ENCODE measurements at places on chromosomes 11 and 22.

- DNase-seq, result no peak
These were observed 235.3 kb downstream of the CTTN start for GRCh38 chr11:70633610-70634009.

GRCh38 chr11:47033439-47033838 lies 96.9 kb downstream of the CSTPP1 start:
- no peak for DNase-seq

GRCh38 chr11:85313741-85314140 lies 313.4 kb downstream of the DLG2 start:
- DNase-seq, result no peak

GRCh38 chr11:8814923-8815240 lies 96.1 kb upstream of the AKIP1 start:
- no peak for DNase-seq

GRCh38 chr22:31629741-31630184 lies 32.3 kb downstream of the PISD start:
- DNase-seq, result no peak

- DNase-seq, result peak; percentile 42
These were observed 6.2 kb upstream of the IGSF22 start for GRCh38 chr11:18731949-18732821.

DNA sequence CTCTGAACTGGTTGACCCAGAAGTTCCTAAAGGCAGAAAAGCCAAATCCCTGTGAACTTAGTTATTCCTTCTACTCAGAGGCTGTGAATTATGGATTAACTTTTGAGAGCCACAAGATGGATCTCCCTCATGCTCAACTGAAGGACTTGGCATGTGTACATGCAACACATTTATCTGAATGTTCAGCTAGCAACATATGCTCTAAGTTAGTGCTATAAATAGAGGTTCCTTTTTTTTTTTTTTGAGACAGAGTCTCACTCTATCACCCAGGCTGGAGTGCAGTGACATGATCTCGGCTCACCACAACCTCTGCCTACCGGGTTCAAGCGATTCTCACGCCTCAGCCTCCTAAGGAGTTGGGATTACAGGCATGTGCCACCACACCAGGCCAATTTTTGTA lies 40.1 kb downstream of the EIF4ENIF1 start:
- DNase-seq, result no peak

GRCh38 chr11:65863889-65864705 lies 3.9 kb downstream of the MUS81 start:
- DNase-seq, result no peak

DNA sequence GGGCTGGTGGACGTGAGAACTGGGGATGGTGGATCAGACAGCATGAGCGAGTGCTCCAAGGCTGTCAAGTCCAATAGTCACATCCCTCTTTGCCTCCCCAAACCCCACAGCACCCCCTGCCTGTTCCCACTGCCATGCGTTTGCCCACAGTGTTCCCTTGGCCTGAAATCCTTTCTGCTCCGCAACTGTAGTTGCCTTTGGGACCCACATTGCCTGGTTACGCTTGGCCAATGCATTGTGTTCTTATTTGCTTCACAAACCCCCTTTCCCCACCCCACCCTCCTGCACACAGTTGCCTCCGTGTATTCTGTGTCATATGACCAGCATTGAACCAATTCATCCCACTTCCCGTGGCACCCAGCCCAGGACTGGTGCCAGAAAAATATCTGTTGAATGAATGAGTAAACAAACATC lies 2.1 kb upstream of the KIAA0930 start:
- DNase-seq, result peak; percentile 71

DNA sequence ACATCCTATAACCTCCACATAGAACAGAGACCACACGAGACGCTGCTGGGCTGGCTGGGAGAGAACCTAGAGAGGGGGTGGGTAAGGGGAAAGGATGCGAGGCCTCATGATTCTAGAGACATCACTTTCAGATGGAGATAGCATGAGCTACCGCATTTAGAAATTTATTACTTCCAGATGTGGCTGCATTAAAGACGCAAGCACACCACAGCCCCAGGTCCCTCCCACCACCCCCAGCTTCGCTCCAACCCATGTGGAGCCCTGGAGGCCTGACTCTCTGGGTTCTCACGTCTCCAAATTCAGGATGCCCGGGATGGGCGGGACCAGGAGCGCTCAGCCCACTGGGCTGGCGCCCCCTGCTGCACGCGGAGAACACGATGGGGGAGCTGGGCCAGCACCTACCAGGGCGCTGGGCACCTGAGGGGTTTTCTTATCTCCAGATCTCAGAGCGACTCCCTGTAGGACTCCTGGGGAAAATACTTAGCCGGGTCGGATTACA lies 13.6 kb downstream of the MRPL21 start:
- DNase-seq, result no peak

- no peak for DNase-seq
These were observed 754.2 kb downstream of the FAM181B start for GRCh38 chr11:81979448-81979847.

DNA sequence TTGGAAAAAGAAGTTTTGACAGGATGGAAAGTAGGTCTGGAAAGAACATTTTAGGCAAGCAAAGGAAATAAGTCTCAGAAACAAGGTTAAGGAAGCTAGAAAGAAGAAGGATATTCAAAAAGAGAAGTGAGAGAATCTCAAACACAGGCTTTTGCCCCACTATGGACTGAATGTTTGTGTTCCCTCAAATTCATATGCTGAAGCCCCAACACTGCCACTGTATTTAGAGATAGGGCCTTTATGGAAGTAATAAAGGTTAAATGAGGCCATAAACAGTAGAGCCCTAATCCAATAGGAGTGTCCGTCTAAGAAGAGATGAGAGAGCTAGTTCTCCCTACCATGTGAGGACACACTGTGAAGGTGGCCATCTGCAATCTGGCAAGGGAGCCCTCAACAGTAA lies 20.6 kb upstream of the RPS13 start:
- peak; percentile 52 for DNase-seq

DNA sequence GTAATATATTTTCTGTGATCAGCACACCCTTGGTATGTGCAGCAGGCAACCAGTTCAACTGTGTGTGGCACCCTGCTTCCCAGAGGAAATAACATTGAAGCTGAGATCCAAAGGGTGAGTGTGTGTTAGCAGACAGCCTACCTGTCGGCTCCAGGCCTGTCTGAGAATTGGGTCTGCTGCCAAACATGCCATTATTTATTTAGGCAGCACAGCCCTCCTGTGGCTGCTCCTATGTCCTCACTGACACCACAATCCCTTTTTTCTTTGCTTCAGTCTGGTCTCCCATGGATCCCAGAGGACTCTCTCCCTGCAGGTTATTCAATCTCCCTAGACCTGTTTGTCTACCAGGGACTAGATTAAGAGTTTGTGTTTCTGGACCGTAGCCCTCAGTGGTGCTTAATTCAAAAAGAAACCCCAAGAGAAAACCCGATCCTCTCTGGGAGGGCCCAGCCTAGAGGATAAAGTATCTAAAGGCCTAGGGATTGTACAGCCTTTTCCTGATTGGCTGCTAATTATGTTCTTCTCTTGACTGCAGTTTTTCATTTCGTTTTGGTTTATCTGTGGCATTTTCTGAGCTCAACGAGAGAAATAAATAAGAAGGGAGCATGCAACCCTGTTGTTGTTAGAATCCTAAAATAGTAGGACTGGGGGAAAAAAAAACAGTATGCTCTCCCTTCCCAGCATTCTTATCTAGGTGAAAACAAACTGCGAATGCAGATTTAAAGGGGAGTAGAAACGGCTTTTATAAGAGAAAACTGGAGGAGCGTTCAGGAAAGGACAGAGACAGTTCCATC lies 24.1 kb downstream of the KCNE3 start:
- no peak for DNase-seq

GRCh38 chr22:43624144-43624998 lies 187.7 kb downstream of the EFCAB6 start:
- no peak for DNase-seq

- no peak for DNase-seq
These were observed 28.8 kb downstream of the TOM1 start for GRCh38 chr22:35328472-35328885.

- DNase-seq, result no peak
These were observed 23.4 kb downstream of the GTPBP1 start for GRCh38 chr22:38728871-38729796.

DNA sequence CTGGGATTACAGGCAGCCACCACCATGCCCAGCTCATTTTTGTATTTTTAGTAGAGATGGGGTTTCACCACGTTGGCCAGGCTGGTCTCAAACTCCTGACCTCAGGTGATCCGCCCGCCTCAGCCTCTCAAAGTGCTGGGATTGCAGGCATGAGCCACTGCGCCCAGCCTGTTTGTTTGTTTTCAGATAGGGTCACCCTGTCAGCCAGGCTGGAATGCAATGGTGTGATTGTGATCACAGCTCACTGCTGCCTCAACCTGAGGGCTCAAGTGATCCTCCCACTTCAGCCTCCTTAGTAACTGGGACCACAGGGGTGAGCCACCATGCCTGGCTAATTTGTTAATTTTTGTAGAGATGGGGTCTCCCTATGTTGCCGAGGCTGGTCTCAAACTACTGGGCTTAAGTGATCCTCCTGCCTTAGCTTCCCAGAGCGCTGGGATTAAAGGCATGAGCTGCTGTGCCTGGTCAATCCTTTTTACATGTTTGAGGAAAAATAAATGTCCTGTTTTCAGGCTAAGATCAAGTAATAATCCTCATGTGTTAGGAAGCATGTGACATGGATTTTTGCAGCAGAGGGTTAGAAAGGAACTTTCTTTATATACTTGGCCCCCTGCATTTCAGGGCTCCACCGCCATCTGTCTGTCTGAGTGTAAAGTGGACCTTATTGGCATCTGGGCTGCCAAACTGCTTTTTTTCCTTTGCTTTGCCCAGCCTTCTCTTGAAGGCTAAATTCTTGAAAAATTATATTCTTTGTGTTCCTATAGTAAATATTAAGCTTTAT lies 4.8 kb upstream of the SLC3A2 start:
- DNase-seq, result no peak

- no peak for DNase-seq
These were observed 16.7 kb downstream of the ATG2A start for GRCh38 chr11:64900263-64900678.

Measured in pons (tissue), 1 donor.